GM23338 (cell line): ENCODE measurements at places on chromosomes 3 and 15.

DNA sequence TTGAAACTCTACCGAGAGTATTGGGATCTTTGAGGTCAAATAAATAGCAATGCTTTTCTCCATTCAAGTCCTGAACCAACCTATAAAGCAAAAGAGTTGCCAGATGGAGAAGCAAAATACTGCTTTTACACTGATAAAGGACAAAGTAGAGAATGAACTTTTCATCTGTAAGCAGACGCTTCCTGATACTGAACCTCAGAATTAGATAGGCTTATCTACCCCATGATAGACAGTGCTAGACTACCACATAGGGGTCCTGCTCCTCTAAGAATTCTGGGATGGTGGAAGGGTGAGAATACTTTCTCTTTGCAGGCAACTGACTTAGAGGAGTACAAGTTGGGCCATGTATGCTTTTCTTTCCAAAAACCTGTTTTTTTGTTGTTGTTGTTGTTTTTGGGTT, 9.5 kb downstream of the SAXO2 start:
- no peaks in the 10 kb centered on the region for H3K27me3 ChIP-seq
- DNase-seq, result no peak
- peaks cover 7% of the 10 kb centered on the region; the same call in 1 of the 2 replicates for H3K36me3 ChIP-seq
- H3K4me3 ChIP-seq, result no peak overlapping the region
- H3K4me1 ChIP-seq, result peaks cover 29% of the 10 kb centered on the region

- DNase-seq, result peak; percentile 16
- H3K27ac ChIP-seq, result no peak overlapping the region
- H3K4me3 ChIP-seq, result no peak overlapping the region
- no peaks in the 10 kb centered on the region for H3K4me1 ChIP-seq
Measured at GRCh38 chr3:138263104-138263503, 66.5 kb downstream of the NME9 start.

- no peak overlapping the region for H3K27ac ChIP-seq
- H3K27me3 ChIP-seq, result no peaks in the 10 kb centered on the region
- H3K4me3 ChIP-seq, result no peak overlapping the region
Measured at GRCh38 chr3:99624496-99625236, 13.7 kb upstream of the COL8A1 start.

DNA sequence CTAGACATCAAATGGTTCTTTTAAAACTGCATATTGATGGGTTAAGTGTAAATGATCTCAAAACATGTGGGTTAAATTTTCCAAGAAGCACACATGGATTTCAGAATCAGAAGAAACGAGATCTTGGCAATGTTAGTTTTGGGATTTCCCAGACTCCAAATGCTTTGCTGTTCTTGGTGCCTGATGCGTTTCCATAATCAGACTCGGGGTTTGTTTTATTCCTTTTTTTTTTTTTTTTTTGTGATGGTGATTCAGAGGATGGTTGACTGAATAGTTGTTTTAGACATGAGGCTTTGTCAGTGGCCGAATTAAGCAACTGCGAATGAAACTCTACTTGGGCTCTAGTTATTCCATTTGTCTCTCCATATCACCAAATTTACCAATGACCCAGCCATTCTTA, 52.2 kb upstream of the FAM98B start:
- H3K36me3 ChIP-seq, result no peaks in the 10 kb centered on the region
- no peaks in the 10 kb centered on the region for H3K4me1 ChIP-seq
- no peaks in the 10 kb centered on the region for H3K27me3 ChIP-seq
- H3K4me3 ChIP-seq, result no peak overlapping the region
- DNase-seq, result no peak
- no peak overlapping the region for H3K27ac ChIP-seq

DNA sequence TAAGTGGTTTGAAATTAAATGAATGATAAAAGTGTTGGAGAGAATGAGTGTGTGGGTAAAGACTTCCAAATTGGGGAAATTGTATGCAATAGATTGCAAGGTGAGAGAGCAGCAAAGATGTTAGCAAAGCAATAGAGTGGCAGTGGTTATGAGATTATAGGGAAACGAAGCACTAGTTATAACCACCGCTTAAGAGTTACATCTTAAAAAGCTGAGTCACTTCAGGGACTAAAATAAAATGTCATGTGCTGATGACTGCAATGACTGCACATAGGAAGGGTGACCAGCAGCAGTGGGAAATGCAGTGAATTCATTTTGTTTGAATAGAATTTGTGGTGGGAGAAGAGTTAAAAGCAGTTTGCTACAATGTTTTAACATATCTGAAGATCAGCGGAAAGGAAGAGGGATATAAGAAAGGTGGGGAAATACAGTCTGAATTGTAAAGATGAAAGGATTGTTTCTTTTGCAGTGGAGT, 127.3 kb downstream of the RAP2B start:
- no peak for DNase-seq
- H3K4me1 ChIP-seq, result 0 out of 2 replicates have a peak, but pooled peaks cover 15% of the 10 kb centered on the region
- H3K27ac ChIP-seq, result no peak overlapping the region
- no peak overlapping the region for H3K4me3 ChIP-seq

DNA sequence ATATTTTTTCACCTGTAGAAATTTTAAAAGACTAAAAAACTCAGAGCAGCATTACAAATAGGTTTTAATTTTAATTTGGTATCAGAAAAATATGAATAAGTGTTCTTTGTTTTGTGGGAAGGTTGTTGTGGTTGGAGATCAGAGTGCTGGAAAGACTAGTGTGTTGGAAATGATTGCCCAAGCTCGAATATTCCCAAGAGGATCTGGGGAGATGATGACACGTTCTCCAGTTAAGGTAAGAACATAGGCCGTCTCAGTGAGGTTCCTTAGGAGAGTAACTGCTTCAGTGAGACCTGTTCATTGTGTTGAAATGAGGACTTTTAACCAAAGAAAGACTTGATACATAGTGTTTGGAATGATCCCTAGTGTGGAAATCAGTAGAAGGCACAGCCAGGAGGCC, 44.8 kb downstream of the OPA1 start:
- H3K36me3 ChIP-seq, result peaks cover 18% of the 10 kb centered on the region; the same call in 1 of the 2 replicates
- no peaks in the 10 kb centered on the region for H3K4me1 ChIP-seq
- no peaks in the 10 kb centered on the region for H3K27me3 ChIP-seq
- no peak overlapping the region for H3K4me3 ChIP-seq

- no peaks in the 10 kb centered on the region for H3K36me3 ChIP-seq
- H3K4me1 ChIP-seq, result peaks cover 6% of the 10 kb centered on the region
- H3K27ac ChIP-seq, result no peak overlapping the region
- DNase-seq, result no peak
Measured at GRCh38 chr15:40051616-40052415, 12.8 kb upstream of the SRP14 start.
